ENCODE measurements at places on chromosomes 11 and 22.
A peak's percentile ranks its signal among the peaks of the same experiment; 100 is the strongest.

- DNase-seq: no peak
Observed at GRCh38 chr11:61693922-61694601, 13.9 kb downstream of the DAGLA start.

DNA sequence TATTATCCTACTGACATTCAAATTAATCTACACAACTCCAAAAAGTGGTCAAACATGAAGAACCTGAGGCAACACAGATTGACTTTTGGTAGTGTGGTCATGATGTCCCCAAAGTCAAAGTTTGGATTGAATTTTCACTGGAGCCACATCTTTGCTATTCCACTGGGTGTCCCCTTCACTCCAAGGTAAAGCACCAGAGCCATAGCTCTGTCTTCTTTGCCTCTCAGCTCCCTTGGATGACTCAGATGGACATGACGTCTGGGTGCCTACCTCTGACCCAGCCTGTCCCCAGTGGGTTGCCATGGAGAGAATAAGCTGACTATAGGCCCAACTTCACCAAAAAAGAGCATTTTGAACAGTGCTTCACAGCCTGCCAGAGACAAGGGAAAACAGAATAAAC, 57.4 kb upstream of the ARHGAP42 start:
- no peak for DNase-seq

DNA sequence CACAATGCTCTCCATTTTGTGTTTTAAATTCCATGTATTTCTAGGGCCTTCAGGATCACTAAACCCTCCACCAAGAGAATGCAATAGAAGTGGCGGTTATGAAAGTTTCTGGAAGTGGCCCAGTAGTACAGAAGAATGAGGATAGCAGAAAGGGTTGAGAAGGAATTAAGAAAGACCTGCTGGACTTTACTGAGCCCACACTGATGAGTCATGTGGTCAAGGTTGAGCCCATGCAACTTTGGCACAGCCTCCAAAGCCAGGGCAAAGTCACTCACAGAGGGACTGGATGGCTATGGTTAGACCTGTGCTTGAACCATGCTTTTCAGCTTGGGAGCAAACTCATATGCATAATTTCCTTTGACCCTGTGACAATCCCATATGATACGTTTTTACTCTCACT, 102.9 kb upstream of the PLET1 start:
- no peak for DNase-seq

GRCh38 chr11:68441466-68442230, 18.9 kb upstream of the PPP6R3 start:
- DNase-seq: peak; percentile 72

DNA sequence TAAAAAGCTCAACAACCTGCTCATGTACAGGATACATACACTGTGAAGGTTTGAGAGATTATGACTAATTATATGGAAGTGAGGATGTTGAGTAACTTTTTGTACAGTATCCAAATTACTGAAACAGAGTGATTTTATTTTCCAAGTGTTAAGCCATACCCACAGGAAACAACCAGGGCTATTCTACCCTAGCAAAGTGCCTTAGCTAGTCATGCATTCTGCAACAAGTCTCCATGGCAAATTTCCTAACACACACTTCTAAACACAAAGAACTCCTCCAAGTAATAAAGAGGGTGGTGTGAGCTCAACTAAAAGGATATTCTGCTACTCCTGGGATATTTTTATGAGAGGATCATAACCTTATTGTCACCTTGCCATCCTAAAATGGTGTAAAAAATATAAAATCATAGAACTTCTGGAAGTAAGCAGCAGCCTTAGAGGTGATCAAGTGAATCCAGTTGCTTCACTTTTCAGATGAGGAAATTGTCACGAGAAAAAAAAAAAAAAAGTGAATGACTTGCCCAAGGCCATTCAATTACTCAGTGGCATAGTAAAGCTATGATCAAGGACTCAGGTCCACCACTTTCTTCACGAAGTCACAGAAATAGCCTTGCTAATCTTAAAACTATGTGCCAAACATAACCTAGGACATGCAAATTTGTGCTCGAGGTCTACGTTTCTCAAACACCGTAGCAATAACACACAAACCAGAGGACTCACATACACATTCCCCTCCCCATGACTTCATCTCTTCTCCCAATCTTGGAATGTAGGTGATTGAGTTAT, 4.2 kb downstream of the LGR4 start:
- no peak for DNase-seq

DNA sequence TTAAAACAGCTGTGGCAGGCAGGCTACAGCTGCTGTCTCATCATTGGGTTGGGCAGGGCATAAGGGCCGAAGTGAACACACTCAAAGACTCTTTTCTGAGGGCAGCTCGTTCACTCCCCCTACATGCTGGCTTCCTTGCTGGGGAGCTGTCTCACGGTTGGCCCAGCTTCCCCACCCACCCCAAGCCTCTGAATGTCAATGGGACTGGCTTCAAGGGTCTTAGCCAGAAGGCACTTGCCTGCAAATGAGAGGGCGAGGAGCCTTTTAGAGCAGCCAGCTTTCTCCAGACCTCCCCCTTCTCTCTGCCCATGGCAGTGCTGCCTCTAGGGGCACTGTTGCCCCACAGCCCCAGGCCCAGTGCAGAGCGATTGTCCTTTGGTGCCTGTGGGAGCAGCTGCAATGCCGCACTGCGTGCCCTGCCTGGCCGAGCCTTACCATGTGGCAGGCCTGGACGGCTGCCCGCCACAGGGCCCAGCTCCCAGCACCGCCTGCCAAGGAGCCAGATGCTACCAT, 94.7 kb upstream of the RASSF10 start:
- no peak for DNase-seq

DNA sequence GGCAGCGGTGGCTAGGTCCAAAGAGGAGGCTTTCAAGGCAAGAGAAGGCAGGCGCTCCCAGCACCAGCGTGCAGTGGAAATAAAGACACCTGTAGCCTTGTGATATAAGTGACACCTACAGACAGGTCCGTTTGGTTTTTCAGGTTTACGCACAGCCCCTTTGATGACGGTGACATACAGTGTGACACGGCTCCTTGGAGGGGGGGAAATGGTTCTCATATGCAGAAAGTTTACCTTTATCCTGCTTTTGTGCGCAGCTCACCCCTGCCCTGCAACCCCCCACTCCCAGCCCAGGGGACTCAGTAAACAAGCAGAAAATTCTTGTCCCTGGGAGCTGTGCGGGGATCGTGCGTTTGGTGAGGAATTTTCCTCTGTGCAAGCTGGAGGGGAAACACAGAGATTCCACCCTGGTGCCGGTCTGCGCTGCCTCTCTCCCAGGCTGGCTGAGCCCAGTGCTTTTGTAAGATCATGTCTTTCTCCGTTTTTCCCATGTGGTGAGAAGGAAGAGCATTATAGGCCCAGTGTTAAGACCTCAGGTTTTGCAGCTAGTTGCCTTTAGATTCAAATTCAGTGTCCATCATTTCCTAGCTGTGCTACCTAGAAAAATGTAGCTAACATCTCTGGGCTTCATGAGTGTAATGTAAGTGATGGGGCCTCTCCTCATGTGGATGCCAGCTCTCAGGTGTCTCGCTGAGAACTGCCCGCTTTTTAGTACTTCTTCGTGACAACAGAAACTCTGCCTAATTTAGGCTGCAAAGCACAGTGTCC, at the start of gene ELF5:
TSS of gene ELF5 (minus strand) at position 113 of the 768 bp plus-strand sequence. CDS start 8,045 bp downstream, outside the sequence.
- no peak for DNase-seq

DNA sequence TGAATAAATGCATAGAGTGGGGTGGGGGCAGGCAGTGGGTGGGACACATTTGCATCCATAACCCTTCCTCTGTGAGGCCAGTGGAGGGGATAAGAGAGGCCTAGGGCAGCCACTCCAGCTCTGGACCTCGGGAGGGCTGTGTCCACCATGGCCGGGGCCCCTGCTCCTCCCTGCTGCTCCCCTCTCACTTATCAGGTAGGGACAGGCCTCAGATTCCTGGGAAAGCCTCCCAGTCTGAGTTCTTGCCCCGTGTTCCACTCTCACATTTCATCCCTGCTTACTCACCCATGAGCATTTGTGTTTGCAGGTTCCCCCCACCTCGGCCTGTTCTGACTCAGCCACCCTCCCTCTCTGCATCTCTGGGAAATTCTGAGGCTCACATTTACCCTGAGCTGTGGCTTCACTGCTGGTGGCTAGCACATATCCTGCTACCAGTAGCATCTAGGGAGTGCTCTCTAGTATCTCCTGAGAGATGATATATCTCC, 128.7 kb upstream of the TOP3B start:
- DNase-seq: no peak

GRCh38 chr22:44344407-44344806, 31.7 kb upstream of the SHISAL1 start:
- no peak for DNase-seq

DNA sequence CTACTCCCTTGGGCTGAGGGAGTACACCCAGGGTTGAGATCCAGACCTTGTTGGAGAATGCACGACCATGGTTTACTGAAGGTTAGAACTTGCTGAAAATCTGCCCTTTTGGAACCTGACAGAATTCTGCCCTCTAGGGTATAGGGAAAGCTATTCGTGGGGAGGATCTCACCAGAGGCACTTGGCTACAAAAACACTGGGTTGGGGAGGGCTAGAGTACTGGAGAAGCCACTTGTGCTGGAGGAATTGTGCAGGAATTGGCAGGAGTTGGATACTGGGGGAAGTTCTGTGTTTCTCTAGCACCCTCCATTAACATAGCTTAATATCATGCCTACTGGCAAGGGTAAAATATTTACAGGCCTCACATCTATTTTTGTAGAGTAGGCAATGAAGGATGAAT, 55.8 kb downstream of the PPME1 start:
- no peak for DNase-seq

- peak; percentile 71 for DNase-seq
Observed at GRCh38 chr11:12248330-12248729, 129.0 kb upstream of the PARVA start.

DNA sequence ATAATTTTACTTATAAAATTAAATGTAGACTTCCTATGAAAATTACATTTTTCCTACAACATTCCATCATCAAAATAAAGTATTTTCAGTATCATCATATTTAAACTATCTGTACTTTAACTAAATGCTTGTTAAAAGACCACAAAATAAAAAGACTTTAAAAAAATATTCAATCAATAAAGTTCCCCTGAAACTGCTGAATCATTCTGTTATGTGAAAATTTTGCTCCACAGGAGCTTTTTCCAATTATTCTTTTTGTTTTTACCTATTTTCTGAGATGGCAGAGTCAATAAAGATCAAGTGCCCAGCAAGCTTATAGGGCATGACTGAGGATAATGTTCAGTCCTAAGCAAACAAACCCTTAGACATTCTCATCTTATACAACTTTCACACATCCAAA, 27.3 kb downstream of the ALKBH8 start:
- no peak for DNase-seq
